ENCODE measurements at places on chromosomes 6 and 20. TPM values are rescaled to one million over a fixed set of nuclear protein-coding genes. Genes with fewer than 3 reads are reported as not detected.
A peak's percentile ranks its signal among the peaks of the same experiment; 100 is the strongest.

The COX4I2 gene
- 5.4 TPM for total RNA-seq

GRCh38 chr6:78910010-78910409 lies 42.7 kb downstream of the IRAK1BP1 start:
- no peak for DNase-seq

DNA sequence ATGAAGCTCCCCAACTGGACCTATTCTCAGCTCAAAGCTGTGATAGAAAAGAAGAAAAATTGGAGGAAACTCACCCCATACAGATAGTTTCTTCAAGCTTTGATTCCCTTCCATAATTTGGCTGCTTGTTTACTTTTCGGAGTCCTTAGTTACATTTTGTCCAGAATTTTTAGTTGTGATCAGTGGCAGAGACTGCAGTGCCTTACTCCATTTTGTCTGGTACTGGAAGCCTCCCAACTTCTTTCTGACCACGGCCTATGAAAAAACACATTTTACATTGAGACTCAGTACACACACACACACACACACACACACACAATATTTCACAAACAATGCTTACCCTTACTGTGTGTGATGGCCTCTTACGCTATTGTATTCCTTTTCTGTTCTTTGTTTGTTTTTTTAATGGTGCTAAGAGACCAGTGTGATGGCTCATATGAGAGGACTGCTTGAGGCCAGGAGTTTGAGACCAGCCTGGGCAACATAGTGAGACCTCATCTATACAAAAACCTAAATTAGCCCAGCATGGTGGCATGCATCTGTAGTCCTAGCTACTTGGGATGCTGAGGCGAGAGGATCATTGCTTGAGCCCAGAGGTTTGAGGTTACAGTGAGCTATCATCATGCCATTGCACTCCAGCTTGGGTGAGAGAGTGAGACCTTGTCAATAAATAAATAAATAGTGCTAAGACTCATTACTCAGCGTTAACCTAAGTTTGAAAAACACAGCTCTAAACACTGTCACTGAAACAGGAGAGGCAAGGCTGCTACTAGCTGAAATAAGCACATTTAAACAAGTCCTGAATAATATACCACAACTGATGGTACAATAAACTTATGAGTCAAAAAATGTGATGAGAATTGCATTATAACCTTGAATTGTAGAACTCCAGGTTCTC lies 13.8 kb upstream of the RNF8 start:
- no peak for DNase-seq

GRCh38 chr6:7311917-7312615 lies 933 bp downstream of the SSR1 start:
- peak; percentile 42 for DNase-seq

DNA sequence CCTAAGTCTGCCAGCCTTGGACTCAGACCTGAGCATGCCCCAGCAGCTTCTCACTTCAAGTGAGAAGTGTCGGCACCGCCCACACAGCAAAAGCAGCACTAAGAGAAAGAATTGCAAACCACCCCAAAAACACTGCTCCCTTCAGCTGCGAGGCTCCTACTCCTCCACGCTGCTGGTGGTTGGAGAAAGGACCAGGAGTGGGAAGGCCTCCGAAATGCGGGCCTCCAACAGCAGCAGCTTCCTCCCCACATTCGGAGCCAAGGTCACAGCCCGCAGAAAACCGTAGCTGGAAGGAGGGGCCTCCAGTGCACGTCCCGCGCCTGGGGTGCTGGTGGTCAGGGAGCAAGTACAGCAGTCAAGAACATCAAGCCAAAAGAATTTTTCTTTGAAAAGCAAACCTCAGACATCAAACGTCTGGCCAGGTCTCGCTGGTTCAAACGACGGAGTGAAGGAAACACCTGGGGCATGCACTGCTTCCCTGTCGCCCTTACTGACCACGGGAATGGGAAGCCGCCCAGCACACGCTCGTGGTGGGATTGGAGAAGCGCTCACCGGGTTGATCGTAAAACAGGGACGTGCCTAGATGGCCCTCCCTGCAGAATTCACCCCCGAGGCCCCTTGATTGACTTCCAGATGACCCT lies 185.6 kb upstream of the CST7 start:
- no peak for DNase-seq

GRCh38 chr6:17476511-17476910 lies 83.1 kb downstream of the CAP2 start:
- no peak for DNase-seq

GRCh38 chr6:127503022-127503421 lies 16.1 kb downstream of the MTCL3 start:
- DNase-seq = no peak

GRCh38 chr6:141211845-141212244 lies 920.9 kb upstream of the GJE1 start:
- DNase-seq = no peak

GRCh38 chr6:107657755-107658461 lies 166.2 kb downstream of the SCML4 start:
- DNase-seq = no peak

GRCh38 chr20:49866051-49866450 lies 49.3 kb downstream of the SPATA2 start:
- no peak for DNase-seq

All from spinal cord (tissue), 10 donors.